ENCODE measurements at places on chromosomes 16 and 17.
A peak's percentile ranks its signal among the peaks of the same experiment; 100 is the strongest.

- no peak for DNase-seq
Measured at GRCh38 chr17:44969144-44969780, 1.2 kb upstream of the C1QL1 start.

DNA sequence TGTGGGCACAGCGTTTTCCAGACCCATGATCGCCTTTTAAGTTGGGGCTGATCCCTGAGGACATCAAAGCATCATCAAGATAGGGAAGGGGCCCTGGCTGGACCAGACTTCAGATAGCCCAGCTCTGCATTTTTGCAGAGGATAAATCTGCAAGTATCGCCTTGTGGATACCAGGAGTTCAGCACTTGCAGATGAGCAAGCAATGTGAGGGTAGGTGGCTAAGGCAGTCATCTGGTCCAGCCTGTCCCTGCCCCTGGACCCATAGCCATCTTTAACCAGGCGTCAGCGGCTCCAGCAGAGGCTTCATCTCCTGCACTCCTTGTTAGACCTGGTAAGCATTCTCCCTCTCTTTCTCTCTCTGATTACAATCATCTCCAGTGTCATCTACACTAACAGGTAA lies 9.0 kb upstream of the MRPS23 start:
- DNase-seq: no peak

GRCh38 chr16:49652456-49653172 lies 203.3 kb downstream of the ZNF423 start:
- DNase-seq: no peak

- peak; percentile 94 for DNase-seq
Measured at GRCh38 chr17:28726627-28727491, 826 bp upstream of the TLCD1 start.

DNA sequence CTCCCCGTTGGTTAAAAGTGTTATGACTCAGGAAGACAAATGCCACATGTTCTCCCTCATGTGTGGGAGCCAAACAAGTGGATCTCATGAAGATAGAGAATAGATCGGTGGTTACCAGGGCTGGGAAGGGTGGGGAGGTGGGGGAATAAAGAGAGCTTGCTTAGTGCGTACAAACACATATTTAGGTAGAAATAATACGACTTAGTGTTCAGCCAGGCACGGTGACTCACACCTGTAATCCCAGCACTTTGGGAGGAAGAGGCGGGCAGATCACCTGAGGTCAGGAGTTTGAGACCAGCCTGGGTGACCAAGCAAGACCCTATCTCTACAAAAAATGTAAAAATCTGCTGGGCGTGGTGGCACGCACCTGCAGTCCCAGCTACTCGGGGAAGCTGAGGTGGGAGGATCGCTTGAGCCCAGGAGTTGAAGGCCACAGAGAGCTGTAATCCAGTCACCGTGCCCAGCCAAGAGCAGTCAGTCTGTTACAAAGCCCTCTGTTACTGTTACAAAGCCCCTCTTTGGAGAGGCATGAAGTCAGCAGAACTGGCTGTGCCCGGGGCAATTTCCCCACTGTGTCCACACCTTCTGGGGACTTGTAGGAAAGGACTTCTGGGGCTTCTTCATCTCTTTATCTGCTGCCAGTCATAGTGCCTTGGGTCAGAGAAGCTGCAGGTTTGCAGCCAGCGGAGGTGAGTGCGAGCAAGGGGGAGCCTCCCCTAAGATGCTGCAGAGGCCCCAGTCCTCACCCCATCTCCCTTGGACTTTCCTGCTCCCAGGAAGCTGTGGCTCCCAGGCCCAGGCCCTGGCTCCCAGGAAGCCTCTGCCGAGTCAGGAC lies 4.3 kb upstream of the ALDH3A1 start:
- peak; percentile 61 for DNase-seq

- DNase-seq: no peak
Measured at GRCh38 chr17:27793906-27794569, 6.3 kb downstream of the NOS2 start.

DNA sequence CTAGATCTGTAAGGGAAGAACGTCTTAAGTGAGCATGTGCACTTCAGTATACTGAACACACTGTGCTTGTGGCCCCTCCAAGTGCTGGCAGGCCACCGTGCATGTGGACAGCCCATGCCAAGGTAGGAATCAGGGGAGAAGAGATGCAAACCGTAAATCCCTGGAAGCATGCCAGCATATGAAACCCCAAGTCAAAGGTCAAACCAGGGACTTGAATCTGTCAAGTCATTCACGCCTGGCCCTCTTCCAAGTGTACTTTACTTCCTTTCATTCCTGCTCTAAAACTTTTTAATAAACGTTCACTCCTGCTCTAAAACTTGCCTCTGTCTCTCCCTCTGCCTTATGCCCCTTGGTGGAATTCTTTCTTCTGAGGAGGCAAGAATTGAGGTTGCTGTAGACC lies 2.8 kb upstream of the ATXN2L start:
- peak; percentile 44 for DNase-seq

- DNase-seq: no peak
Measured at GRCh38 chr17:40550608-40551007, 14.7 kb downstream of the CCR7 start.

DNA sequence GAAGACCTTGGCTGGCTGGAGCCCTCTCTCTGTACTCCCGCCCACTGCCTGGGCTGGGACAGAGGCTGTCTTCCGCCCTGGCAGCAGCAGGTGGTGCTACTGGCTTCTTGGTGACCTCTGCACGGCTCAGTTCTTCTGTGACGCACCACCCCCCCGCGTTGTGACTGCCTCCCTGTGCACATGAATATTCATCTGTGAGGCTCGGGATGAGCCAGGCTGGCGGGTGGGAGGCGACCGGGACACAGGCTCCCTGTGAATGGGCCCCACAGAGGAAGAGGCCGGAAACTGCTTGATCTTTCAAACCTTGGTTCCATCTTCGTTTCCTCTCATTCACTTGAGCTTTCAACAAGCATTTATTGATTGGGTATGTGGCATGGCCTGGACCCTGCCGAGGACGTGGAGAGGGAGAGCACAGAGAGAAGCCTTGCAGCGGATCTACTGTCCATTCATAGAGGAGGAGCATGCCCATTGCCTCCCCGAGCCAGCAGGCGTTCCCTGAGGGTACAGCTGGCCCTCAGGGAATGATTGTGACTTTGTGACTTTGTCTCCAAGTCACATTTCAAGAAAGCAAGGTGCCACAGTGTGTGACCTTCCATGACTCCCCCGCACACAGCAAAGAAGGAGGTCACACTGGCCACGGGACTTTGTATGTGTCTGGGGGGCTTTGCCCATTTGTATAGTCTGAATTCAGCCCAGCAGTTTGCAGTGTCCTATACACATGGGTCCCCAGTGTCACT lies 45.0 kb downstream of the B9D1 start:
- DNase-seq: no peak

DNA sequence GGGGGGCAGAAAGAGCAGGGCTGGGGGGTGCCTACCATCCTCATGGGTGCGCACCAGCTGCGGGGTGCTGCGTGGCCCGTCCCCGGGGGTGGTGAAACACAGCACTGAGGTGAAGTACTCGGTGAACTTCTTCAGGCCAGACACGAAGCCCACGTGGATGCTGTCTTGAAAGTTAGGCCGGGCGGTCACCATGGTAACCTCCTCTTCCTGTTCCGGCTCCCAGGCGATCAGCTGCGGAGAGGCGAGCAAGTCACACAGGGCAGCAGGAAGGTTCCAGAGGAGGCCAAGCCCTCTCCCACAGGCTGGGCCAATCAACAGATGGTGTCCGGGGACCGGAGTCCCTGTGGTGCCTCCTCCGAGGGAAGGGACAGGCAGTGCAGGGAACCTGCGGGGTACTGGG lies 90.1 kb upstream of the CDC42EP4 start:
- DNase-seq: no peak

Measured in LoVo (cell line).